Glutamatergic neuron (in vitro differentiated cells): ENCODE measurements at places on chromosomes 6 and 20. TPM values are rescaled to one million over a fixed set of nuclear protein-coding genes. Genes with fewer than 3 reads are reported as not detected.

Gene UNC5CL
- 1.0 TPM for total RNA-seq

Gene PACRG
- total RNA-seq, result not detected

Gene HEY2
- total RNA-seq, result 2.1 TPM

Gene KIAA0408
- 110 TPM for total RNA-seq

Gene CLPSL1
- total RNA-seq, result not detected

Gene PDE10A
- total RNA-seq, result 24.5 TPM

Gene PSMF1
- 241 TPM for total RNA-seq

Gene SPTLC3
- total RNA-seq, result not detected

Gene SAPCD1
- 3.7 TPM for total RNA-seq

Gene FGD2
- not detected for total RNA-seq

Gene SALL4
- total RNA-seq, result 41.0 TPM

Gene ASCC3
- 49.6 TPM for total RNA-seq

Gene CST2
- not detected for total RNA-seq

Gene ZNF165
- 0.47 TPM for total RNA-seq

Gene TNNC2
- total RNA-seq, result 0.64 TPM

Gene MUC21
- not detected for total RNA-seq

Gene OLIG3
- 75.1 TPM for total RNA-seq

Gene TEAD3
- total RNA-seq, result 50.0 TPM

Gene SYTL3
- 2.8 TPM for total RNA-seq

Gene VAPB
- 60.5 TPM for total RNA-seq

Gene BPIFB2
- total RNA-seq, result not detected

Gene CPXM1
- total RNA-seq, result 28.1 TPM

Gene FAM184A
- 20.0 TPM for total RNA-seq

Gene TRIM31
- total RNA-seq, result not detected

Gene MYCT1
- not detected for total RNA-seq

Gene TMEM151B
- total RNA-seq, result 51.3 TPM

Gene GRM1
- 0.17 TPM for total RNA-seq

Gene SLC35A1
- 21.9 TPM for total RNA-seq

Gene HLA-DRA
- total RNA-seq, result not detected

Gene PRR18
- total RNA-seq, result not detected
